ENCODE measurements at places on chromosomes 7 and 10.

DNA sequence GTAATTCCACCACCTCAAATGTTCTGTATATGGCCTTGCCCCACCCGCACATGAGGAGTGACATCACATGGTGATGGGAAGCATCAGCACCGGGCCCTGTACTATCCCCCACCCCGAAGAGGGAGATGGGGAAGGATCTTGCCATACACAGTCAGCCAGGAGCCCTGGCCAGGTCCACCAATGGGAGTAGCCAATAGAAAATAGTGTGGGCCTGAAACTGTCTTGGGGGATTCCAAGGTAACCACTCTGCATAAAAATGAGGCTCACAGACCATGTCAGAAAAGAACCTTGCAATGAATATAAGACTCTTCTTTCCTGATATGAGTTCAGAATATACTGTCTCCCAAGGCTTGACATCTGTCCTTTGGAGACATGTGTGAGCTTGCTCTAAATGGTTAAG, 51.1 kb downstream of the ADRB1 start:
- no peak for DNase-seq

- peak; percentile 82 for DNase-seq
Measured at GRCh38 chr10:97713339-97713825, at the start of gene MARVELD1. Gene MARVELD1, plus strand, starts transcription at chr10:97713730. Its CDS starts 147 bp downstream, at chr10:97713877.

DNA sequence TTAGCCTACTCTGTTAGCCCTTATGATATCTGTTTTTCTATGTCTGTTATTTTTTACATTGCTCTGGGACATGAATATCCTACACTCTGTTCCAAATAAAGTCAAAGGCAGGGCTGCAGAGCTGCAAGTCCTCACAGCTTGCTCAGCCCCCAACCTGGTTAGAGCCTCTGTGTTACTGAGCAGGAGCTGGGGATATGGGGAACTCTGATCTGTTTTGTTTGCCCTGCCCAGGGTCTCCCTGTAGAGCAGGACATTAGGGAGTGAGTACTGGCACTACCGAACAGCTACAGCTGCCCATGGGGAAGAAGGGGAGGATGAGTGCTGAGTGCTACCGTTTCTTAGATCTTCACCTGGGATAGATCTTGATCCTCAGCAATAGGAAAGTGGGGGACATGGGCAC, 32.8 kb upstream of the FGL2 start:
- DNase-seq, result no peak

- DNase-seq, result peak; percentile 57
Measured at GRCh38 chr10:29591651-29591968, 43.2 kb downstream of the SVIL start.

DNA sequence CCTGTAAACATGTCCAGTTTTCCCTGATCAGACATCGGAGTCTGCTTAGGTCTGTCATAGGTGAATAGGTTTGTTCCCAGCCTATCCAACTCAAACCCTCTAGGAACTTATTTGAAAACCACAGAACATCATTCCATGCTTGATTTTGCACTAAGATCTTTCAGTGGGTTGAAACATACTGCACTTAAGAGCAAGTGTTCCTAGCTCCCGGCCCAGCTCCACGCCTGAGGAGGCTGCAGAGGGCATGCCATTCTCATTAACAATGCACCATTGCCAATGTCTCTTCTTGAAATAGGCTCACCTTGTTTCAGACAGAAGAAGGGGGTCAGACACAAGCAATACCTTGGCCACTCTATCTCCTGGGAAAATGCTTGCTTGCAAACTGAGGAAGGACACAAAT, 78.0 kb upstream of the EGR2 start:
- no peak for DNase-seq

DNA sequence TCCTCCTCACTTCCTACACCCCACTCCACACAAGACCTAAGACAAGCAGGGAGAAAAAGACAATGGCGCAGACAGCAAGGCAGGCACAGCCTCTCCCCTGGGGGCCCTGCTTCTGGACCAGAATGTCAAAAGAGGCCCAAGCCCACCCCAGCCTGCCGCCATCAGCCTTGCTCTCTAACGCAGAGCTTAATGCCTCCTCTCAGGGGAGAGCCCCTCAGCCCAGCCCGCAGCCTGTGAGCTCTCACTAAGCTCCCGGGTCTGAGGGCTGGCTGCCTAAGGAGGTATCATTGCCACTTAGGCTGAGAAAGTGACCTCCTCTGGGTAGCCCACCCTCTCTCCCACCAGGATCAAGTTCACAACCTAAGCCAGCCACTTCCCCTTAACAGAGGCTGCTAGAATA, 16.7 kb downstream of the SLIT1 start:
- no peak for DNase-seq

GRCh38 chr10:69451784-69452251, 553 bp downstream of the TSPAN15 start:
- peak; percentile 82 for DNase-seq

GRCh38 chr7:33050535-33051318, 11.8 kb downstream of the NT5C3A start:
- DNase-seq, result no peak

All from left colon (tissue), 2 donors.